ENCODE measurements at places on chromosomes 11 and 22. TPM values are rescaled to one million over a fixed set of nuclear protein-coding genes. Genes with fewer than 3 reads are reported as not detected.

Gene GRM5
- polyA plus RNA-seq = not detected

Gene NXPE2
- polyA plus RNA-seq = 0.26 TPM

Gene ELP4
- 18.0 TPM for polyA plus RNA-seq

Gene VPS11
- 31.8 TPM for polyA plus RNA-seq

Gene SLC17A6
- polyA plus RNA-seq = not detected

Gene OR52W1
- polyA plus RNA-seq = not detected

All from muscle of arm (tissue), 14 donors.